Thoracic aorta endothelial cell (primary cell): ENCODE measurements at places on chromosomes 2 and 18. TPM values are rescaled to one million over a fixed set of nuclear protein-coding genes. Genes with fewer than 3 reads are reported as not detected.

MDH1 gene
- 129 and 153 TPM in 2 replicates for total RNA-seq

HOXD1 gene
- total RNA-seq = 15.3 TPM in 1 of 2 replicates, not detected in the other

CXCR4 gene
- total RNA-seq = 93.5 and 126 TPM in 2 replicates

FMNL2 gene
- 53.6 and 66.6 TPM in 2 replicates for total RNA-seq

AP1S3 gene
- total RNA-seq = 3.7 and 7.3 TPM in 2 replicates

INHA gene
- total RNA-seq = not detected in 2 replicates

IL36A gene
- total RNA-seq = not detected in 2 replicates

PROKR1 gene
- total RNA-seq = under 0.01 TPM in 1 of 2 replicates, not detected in the other

MEMO1 gene
- 55.1 and 56.9 TPM in 2 replicates for total RNA-seq

SLC38A11 gene
- not detected in 2 replicates for total RNA-seq

SLC5A7 gene
- not detected in 2 replicates for total RNA-seq

RTP5 gene
- total RNA-seq = not detected in 2 replicates

NT5C1B gene
- not detected in 2 replicates for total RNA-seq

PROM2 gene
- under 0.01 and 0.29 TPM in 2 replicates for total RNA-seq

LYPD6 gene
- total RNA-seq = 2.9 and 5.4 TPM in 2 replicates

NTSR2 gene
- not detected in 2 replicates for total RNA-seq

EMILIN1 gene
- total RNA-seq = 7.6 and 9.8 TPM in 2 replicates

MPHOSPH10 gene
- 28.6 and 41.6 TPM in 2 replicates for total RNA-seq

DLX2 gene
- total RNA-seq = not detected in 2 replicates

XPO1 gene
- 344 and 371 TPM in 2 replicates for total RNA-seq

DSG2 gene
- 0.07 TPM in 1 of 2 replicates, not detected in the other for total RNA-seq

DNAJC5G gene
- not detected in 2 replicates for total RNA-seq

SP140 gene
- 0.66 TPM in 1 of 2 replicates, not detected in the other for total RNA-seq

STK36 gene
- 23.5 and 24.8 TPM in 2 replicates for total RNA-seq
